CD4-positive, alpha-beta T cell treated with Interleukin-6 for 4 hours (primary cell): ENCODE measurements at places on chromosomes 5 and 9.

GRCh38 chr5:153476767-153477166 lies 13.7 kb upstream of the GRIA1 start:
- no peak for DNase-seq

DNA sequence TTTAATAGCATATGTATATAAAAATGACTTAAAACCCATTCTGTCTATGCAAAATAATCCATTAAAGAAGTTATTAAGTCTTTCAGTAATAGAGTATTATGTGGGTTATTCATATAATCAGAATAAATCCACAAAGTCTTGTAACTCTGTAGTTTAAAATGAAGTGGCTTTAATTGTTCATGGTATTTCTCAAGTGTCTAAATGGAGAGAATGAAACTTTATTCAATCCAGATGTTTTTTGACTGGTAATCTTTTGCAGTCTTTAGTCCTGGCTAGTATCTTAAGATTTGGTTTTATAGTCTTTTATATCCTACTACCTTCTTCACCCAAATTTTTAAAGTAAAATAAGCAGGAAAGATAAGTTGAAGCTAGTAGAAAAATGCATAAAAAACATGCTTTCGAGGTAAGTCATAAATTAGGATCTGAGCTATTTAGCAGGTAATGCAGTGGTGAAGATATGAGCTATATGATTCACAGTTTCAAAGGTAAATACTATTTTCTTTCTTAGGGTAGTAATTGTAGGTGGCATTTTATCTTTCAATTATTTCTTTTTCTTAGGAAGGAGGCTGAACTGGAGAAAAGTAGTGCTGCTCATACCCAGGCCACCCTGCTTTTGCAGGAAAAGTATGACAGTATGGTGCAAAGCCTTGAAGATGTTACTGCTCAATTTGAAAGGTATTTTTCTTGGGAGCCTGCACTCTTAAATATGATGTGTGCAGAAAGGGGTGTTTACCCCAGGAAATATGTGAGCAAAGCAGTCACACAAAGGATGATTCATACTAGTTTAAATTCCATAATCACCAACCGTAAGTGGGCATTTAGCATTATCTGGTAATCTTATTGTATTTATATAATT lies 17.9 kb downstream of the HMMR start:
- DNase-seq, result no peak

GRCh38 chr5:9197881-9198260 lies 348.0 kb downstream of the SEMA5A start:
- no peak for DNase-seq

DNA sequence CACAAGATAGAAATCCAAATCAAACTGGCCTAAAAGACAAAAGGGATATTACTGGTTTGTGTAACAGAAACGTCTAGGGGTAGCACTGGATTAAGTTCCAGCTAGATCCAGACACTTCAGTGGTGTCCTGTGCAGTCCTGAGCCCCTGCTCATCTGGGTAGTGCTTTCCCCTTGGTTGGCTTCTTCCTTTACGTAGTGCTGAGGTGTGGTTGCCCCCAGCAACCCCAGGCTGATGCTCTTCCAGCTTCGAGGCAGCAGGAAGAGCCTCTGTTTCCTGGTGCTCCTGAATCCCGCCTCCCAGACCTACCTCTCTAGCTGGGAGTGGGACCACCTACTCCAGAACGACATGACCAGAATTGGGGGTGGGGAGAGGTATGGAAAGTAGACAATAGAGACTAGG lies 166.1 kb upstream of the ADRA1B start:
- DNase-seq, result no peak

GRCh38 chr5:62791059-62791458 lies 212.4 kb downstream of the LRRC70 start:
- no peak for DNase-seq

GRCh38 chr5:150398722-150399523 lies 13.8 kb downstream of the CD74 start:
- DNase-seq, result no peak

- DNase-seq, result no peak
These were observed 133.6 kb downstream of the OXCT1 start for GRCh38 chr5:41736641-41737040.

GRCh38 chr5:158465086-158465972 lies 606.4 kb upstream of the CLINT1 start:
- DNase-seq, result no peak

DNA sequence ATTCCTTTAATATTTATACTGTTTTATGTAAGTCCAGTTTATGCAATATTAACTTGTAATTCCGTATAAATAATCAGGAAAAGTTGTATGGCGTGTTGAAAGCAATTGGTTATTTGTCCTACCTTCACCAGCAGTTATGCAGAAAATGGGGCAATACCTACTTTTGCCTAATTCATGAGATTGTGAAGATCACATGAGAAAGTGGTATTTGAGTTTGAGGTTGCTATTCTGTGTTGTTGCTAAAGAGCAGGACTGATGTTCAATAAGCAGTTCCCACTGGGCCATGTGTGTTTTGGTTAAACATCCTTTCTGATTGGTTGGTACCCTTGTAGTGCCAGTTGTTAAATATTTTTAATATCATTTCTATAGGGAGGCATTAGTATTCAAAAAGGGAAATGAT lies 3.2 kb downstream of the TGFBR1 start:
- no peak for DNase-seq

GRCh38 chr5:93384026-93384425 lies 197.0 kb downstream of the NR2F1-AS1 start:
- no peak for DNase-seq

- no peak for DNase-seq
These were observed 5.1 kb upstream of the ZFP62 start for GRCh38 chr5:180865981-180866695.

DNA sequence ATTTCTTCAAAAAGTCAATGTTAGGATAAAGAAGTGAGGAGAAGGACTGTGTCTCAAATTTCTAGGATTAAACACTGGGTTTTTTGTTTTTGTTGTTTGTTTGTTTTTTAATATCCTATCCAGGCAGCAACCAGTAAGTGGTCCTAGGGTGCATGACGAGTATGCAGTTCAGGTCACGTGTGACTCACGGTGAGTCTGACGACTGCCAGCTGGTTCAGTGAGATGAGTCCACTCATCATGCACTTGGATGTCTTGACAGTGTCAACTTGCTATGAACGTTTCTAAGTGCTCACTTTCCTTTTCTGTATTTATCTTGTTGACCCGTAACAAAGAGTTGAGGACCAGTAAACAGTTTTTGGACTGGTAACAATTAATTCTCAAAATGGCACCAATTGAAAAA lies 32.7 kb downstream of the ATG10 start:
- DNase-seq, result no peak

- DNase-seq, result no peak
These were observed 22.6 kb upstream of the SLC12A7 start for GRCh38 chr5:1134478-1134877.

- no peak for DNase-seq
These were observed 295.9 kb downstream of the ARHGAP26 start for GRCh38 chr5:143065996-143066522.

- no peak for DNase-seq
These were observed 1032.3 kb upstream of the NUDT12 start for GRCh38 chr5:104594850-104595249.

GRCh38 chr9:111874500-111874899 lies 22.1 kb upstream of the UGCG start:
- DNase-seq, result no peak

DNA sequence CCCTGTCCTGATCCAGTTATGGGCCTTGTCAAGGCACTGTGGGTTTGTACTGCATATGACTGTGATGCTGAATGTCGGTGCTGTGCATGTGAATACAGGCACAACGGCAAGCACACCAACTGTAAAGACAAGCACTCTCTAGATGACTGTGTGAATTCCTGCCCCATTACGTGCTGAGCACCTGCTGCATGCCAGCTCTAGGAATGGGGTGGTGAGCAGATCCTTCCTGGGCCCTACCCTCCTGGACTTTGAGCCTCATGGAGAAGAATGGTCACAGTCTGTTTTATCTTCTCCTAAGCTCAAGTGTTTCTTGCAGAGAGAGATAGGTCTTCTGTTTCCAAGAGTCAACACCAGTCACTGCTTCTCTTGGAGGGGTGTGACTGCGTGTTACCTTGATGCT lies 56.0 kb upstream of the RARS1 start:
- no peak for DNase-seq

DNA sequence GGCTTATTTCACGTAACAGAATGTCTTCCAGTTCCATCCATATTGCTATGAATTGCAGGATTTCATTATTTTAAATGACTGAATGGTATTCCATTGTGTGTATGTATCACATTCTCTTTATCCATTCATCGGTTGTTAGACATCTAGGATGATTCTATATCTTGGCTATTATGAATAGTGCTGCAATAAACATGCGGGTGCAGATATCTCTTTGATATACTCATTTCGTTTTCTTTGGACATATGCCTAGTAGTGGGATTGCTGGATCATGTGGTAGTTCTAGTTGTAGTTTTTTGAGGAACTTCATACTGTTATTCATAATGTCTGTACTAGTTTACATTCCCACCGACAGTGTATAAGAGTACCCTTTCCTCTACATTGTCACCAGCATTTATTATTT lies 460.5 kb downstream of the MAN2A1 start:
- no peak for DNase-seq

DNA sequence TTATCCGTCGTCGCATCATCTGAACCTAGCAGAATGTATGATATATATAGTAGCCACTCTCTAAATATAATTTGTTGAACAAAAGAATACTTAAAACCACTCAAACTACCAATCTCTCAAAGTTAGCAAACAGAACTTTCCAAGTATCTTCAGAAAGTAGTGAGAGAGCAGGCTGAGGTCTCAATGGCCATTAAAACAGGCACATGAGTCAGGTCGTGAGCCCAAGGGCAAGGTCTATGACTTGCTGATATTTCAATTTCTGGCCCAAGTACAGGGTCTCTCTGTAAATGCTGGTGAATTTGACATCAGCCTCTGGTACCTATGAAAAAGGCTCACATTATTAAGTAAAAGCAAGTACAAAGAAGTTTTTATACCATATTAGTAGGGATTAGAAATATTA lies 95.1 kb downstream of the GPR21 start:
- no peak for DNase-seq

GRCh38 chr5:123610665-123611405 lies 98.9 kb downstream of the CSNK1G3 start:
- peak; percentile 28 for DNase-seq

DNA sequence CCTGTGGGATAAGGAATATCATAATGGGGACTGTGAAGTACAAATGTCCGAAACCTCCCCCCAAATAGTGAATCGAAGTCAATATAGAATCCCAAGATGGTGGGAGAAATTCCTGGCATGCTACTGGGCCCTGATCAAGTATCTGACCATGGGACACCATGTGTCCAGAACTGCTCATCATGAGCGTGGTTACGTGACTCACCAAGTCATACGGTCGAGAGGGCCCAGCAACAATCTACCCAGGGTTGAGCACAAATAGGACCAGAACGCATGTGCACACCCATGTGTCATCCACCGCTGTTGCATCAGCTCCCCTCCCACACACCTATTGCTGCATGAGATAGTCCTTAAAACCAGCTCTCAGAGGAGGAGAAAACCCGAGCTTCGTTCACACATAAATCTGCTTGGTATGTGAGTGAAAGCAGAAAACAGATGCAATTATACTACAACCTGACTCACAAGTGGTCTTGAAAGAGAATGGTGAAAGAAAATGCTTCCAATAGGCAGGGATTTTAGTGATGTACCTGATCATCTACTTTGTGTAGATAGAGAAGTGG lies 353.2 kb downstream of the CWC27 start:
- DNase-seq, result no peak

- peak; percentile 17 for DNase-seq
These were observed 7.6 kb downstream of the CRAT start for GRCh38 chr9:129102791-129103594.

DNA sequence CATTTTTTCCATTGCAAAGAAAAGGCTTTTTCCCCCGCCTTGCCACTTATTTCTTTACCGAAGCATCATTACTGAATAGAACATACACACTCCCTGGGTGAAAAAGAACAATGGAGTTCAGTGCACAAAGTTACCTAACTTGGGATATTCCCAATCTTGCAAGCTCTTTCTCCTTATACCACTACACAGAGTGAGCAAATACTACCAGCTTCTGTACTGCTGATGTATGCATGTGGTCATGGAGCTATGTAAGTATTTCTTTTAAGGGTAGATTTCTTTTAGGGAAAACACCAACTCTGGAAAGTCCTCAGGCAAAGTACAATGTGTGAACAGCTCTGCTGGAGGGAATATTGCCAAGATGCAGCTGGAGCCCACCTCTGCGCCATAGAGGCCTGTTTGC lies 81.1 kb downstream of the AOPEP start:
- DNase-seq, result no peak

DNA sequence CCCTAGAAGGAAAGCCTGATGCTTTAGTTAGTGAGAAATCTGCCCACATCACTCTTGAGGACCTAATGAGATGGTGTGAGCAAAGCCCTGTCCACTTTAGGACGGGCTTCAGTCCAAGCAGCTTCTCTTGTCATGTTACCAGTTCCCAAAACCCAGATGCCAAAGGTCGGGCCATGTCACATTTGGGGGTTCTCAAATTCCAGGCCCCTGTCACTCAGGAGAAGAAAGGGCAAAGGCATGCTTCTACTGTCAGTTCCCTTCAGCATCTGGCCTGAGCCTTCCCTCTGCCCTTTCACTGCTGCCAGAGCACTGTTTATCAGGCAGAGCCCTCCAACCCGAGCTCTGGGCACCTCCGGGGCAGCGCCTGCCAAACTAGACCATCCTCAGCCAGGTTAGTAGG lies 556.0 kb downstream of the BNC2 start:
- DNase-seq, result no peak

DNA sequence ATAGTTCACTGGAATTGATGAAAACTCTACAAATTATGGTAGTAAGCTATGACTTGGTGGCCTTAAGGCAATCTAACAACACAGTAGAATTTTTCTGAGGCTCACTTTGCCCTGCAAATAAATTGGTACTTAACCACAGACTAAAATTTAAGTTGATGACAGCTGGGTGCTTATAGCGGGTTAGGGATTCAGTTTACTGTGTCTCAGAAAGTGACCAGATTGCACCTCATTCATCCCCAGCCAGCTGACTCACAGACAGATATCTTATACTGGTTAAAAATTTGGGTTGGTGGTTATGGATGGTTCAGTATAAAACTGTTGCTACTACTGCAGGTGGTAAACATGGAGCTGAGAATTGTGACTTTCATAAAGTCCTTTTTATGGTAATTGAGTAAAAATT lies 2.8 kb downstream of the CKS2 start:
- DNase-seq, result no peak

DNA sequence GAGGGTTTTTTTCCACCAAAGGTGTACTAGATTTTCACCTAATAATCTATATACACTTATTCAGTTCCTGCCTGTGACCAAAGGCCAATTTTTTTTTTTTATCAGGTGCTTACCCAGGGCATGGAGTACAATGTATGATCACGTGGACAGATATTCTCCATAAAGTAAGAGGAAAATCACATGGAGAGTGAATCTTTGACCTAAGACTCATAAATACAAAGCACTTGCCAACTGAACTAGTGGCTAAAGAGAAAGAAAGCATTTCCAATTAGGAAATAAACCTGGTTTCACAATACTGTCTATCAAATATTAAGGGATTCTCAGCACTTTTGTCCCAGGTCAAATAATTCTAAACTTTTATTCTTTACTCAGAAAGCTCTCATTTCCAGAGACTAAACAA lies 33.0 kb upstream of the CEP120 start:
- DNase-seq, result no peak

GRCh38 chr5:32845171-32845570 lies 134.1 kb downstream of the NPR3 start:
- no peak for DNase-seq

GRCh38 chr5:171391996-171392577 lies 4.4 kb downstream of the NPM1 start:
- DNase-seq, result no peak

GRCh38 chr5:154837009-154837901 lies 13.1 kb downstream of the FAXDC2 start:
- DNase-seq, result no peak

GRCh38 chr5:18457255-18457654 lies 823.0 kb downstream of the TAF11L14 start:
- DNase-seq, result no peak
